Cortex of kidney (tissue), 1 donor: ENCODE measurements at places on chromosomes 4 and X.
A peak's percentile ranks its signal among the peaks of the same experiment; 100 is the strongest.

GRCh38 chrX:39941332-39941920 lies 156.3 kb downstream of the BCOR start:
- DNase-seq = no peak

DNA sequence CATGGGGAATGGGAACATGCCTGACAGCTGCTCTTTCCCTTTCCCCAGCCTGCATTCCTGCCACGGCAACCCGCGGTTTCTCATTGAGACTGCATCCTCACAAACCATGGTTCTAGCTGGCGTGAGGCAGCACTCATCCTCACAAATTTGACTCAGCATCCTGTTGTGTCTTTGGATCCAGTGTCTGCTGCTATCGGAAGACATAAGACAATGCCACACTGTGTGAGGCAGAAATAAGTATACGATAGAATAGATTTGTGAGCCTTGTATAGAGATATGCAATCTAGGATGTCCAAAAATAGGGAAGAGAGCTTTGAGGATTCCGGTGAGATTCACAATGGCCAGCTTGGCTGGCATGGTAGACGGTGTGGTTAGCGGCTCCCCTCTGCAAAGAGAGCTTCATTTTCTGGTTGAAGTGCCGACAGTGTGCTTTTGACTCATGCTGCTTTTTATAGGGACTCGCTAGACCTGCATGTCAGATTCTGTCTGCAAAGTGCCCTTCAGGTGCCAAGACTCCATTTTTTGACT lies 161.3 kb upstream of the PSAPL1 start:
- DNase-seq = no peak

GRCh38 chrX:776529-777230 lies 146.1 kb downstream of the SHOX start:
- DNase-seq = no peak

DNA sequence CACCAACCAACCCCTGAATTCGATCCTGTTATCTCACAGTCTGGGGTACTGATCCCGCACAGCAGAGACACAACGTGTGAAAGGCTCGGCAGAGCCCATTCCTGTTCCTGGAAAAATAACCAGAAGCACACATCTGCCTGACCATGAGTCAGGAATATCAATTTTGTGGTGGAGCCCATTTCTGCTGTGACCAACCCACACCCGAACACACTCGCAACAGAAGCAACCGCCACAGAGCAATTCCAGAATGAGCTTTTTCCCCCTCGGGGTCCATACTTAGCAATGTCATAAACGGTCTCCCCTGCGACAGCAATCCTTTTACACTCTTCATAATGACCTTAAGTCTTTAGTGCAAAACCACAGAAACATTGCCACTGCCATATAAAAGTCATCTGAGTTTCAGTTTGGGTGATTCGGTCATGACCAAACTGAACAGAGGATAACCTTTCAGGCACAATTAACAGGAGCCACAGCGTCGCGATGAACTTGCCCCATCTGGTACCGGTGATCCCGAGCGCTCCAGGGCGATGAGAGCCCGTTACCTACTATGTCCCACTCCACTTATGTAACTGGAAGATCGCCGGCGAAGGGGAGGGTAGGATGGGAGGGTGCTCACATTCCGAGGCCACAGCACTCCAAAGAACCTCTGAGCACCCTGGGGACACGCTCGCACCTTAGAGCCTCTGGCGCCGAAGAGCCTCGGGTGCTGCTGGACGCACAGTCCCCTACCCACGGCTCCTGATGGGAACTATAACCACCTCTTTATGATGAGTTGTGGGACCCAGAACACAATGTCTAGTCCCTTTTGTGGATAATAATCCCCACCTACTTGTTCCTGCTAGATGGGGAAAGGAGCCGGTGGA lies 1.1 kb downstream of the MECP2 start:
- no peak for DNase-seq

DNA sequence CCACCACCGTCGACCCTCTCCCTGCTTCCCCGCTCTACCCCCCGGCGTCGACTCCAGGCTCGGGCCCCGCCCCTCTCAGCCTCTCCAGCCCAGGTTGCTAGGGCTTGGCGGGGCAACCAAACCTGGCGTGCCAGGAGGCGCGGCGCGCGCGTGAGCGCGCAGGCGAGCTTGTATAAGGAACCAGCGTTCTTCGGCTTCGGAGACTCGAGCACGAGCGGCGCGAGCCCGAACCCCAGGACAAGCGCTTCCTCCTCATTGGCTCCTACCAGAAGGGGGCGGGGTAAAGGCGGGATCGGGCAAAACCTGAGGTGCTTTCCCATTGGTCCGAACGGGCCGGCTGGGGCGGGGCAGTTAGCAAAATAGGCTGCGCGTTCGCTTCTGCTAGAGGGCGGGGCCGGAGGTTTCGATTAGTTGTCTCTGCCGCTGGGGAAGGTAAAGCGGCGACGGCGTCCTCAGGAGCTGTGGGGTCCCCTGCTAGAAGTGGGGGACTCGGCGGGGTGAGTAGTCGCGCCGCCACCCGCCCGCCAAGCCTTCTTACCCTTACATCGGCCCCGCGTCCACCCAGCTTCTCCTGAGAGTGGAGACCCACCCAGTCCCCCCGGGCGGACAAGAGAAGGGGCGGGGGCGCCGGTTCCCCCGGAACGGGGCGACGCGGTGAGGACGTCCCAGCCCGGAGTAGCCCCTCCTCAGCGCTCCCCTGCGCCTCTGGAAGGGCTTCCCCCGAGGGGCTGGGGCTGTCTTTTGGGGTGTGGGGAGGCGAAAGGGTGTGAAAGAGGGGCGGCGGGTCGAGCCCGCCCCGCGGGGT lies at the start of gene CDKL5:
CDKL5 (plus strand) TSS at position 410 of the 805 bp plus-strand sequence. CDS start 81,489 bp downstream, outside the sequence.
- peak; percentile 22 for DNase-seq

DNA sequence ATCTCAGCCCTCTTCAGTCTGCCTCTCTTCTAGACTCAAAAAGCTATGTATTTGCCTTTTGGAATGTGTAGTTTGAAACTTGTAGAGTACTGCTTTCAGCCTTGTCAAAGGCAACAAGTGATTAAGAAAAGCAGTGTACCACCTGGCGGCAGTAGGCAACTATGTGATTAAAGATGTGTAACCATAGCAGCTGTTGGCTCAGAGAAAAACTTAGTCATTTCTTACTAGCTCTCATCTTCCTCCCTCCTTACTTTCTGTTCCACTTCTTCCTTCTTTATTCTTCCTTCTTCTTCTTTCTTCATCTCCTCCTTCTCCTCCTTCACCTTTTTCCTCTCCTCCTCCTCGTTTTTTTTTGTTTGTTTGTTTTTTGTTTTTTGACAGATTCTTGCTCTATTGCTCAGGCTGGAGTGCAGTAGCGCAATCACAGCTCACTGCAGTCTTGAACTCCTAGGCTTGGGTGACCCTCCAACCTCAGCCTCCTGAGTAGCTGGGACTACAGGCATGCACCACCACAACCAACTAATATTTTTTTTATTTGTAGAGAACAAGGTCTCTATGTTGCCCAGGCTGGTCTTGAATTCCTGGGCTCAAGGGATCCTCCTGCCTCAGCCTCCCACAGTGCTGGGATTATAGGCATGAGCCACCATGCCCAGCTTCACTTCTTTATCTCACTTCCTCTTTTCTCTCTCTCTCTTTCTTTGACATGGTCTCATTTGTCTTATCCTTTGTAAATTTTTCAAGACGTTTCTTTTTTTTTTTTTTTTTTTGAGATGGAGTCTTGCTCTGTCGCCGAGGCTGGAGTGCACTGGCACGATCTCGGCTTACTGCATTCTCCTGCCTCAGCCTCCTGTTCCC lies 32.6 kb downstream of the ABHD18 start:
- DNase-seq = no peak

DNA sequence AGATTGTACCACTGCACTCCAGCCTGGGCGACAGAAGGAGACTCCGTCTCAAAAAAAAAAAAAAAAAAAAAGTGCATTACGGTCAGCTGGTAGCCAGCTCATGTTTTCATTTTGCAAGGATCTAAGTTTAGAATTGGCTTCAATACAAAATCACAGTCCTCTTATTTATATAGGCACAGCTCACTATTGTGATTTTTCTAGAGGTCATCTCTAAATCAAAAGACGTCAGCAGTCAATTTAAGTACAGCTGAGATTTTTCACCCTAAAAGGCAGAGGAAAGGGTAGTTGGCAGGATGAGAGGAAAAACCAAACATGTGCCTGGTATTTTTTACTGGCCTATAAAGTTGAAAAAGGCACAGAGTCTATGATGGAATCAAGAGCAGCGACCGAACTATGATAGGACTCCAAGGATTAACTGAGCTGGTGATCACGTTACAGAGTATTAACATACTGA lies 30.8 kb downstream of the ASB5 start:
- DNase-seq = no peak

DNA sequence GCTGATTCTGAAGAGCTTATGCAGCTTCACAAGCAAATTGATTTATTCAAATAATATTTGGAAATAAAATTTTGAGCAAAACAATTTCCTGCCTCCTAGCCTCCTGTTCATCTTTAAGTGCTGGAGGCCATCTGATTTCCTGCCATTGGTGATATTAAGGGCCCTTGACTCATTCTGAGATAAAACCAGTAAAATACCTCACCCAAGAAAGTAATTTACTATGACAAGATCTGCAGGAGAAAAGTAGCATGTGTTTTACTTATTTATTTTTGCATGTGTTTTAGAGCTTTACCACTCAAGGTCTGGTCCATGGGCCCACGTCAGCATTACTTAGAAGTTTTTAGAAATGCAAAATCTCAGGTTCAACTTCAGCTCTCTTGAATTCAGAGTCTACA lies 67.7 kb downstream of the DCLK2 start:
- DNase-seq = no peak

DNA sequence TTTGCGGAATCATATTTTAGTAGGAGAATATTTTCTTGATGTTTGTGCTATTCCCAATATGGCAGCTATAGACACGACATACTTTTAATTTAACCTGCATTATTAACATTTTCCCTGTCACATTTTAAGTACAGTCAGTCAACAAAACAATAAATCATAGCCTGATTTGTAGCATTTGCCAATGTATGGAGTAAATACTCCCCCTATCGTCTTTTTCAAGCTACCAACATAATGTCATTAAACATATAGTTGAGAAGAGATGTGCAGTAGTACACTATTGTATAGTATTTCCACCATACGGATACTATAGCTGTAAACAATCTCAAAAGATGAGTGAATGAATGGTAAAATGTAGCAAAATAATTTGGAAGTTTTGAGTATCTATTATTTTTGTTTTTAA lies 303.7 kb upstream of the MAGEB2 start:
- DNase-seq = no peak

- no peak for DNase-seq
Observed at GRCh38 chr4:23023121-23023520, 330.4 kb downstream of the GBA3 start.
